ENCODE measurements at places on chromosomes 1 and 21.

DNA sequence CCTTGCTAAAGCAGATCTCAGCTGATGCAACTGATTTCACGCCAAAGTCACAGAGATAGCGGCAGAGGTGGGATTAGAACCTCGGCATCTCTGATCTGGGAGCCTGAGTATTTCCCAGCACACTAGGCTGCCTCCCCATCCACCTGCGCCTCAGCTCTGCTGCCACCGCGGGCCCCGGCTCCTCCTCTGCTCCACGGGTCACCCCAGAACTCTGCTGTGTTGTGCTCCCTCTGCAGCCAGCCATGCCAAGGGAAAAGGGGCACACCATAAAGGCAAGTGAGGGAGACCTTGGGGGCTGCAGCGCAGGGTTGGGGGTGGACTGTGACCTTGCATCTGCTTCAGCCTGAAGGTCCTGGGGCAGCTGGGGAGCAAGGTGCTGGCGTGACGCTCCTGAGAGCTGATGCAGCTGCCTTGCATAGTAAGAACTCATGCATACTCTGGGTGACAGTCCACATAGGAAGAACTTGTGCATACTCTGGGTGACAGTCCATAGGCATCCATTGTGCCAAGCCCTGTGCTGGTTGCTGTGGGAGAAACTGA, 68.7 kb downstream of the MAN1C1 start:
- DNase-seq: no peak

DNA sequence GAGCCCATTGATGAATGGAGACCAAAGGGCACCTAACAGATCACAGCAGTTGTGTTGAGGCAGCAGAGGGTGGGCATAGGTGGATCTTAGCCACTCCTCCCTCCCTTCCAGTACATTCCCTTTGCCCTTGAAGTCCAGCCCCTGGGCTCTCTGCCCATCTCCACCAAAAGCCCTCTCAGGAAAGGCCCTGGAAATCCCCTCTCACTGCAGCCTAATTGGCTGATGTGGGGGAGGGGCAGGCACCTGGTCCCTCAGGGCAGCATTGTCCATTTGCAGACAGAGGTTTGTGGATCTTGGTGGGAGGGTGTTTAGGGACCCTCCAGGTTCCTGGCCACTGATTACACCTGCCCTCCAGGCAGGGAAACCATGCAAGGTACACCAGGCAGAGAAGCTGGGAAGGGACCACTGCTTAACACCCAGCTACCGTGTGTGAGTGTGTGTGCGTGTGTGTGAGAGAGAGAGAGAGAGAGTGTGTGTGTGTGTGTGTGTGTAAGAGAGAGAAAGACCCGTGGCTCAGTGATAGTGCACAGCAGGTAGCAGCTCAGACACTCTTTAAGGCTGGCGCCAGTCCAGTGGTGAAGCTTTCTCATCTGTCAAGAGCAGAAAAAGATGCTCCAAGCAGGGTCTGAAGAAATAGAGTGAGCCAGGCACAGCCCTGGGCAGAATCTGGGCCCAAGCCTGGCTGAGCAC, 71.1 kb downstream of the MATN1 start:
- DNase-seq: no peak

GRCh38 chr1:226945858-226946245, 5.8 kb downstream of the COQ8A start:
- no peak for DNase-seq

- DNase-seq: no peak
These were observed 2.3 kb upstream of the MXRA8 start for GRCh38 chr1:1360506-1361169.

- no peak for DNase-seq
These were observed 17.7 kb downstream of the NMNAT1 start for GRCh38 chr1:9960706-9961562.
